Stimulated activated CD8-positive, alpha-beta memory T cell treated with anti-CD3 and anti-CD28 coated beads, Interleukin-7, amount 100 ng/mL, for 1 hour (primary cell): ENCODE measurements at places on chromosomes 12 and 14.

DNA sequence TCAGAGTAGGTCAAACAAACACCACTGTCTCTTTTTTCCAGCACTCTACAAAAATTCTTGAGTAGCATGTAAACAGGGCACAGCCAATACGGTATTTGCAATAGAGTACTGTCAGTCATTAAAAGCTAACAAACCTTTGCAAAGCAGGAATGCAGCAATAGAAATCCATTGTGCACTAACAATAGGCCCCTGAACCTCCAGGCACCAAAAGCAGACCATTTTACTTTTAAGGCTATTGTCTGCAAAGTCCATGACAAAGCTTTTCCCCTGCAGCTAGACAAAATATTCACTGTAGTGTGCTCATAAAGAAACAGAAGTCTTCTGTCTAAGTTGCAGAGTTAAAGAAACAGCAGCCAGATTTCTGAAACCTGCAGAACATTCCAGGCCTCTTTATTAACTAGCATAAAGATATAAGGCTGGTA, 191.9 kb downstream of the SOX5 start:
- no peak for DNase-seq

GRCh38 chr12:105024928-105025327, 38.8 kb downstream of the NOPCHAP1 start:
- DNase-seq, result no peak

- no peak for DNase-seq
Measured at GRCh38 chr14:100679707-100680438, 46.8 kb upstream of the DLK1 start.

DNA sequence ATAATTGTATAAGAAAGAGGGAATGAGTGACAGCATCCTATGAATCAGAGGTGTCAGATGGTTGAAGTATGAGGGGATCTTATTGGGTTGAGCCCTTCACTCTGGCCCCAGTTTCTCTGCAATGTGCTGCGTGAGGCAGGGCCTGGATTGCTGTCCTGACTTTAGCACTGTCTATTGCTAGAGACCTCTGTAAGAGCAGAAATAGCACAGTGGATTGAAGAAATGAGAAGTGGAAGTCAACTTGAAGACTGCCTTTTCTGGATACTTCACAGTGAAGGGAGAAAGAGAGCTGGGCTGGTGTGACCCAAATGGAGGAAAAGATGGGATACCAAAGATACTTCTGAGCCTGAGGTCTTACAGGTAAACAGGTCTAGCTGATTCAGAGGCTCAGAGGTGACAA, 5.8 kb downstream of the ASCL4 start:
- DNase-seq, result no peak
